Chondrocyte (in vitro differentiated cells): ENCODE measurements at places on chromosomes 5 and 9.

DNA sequence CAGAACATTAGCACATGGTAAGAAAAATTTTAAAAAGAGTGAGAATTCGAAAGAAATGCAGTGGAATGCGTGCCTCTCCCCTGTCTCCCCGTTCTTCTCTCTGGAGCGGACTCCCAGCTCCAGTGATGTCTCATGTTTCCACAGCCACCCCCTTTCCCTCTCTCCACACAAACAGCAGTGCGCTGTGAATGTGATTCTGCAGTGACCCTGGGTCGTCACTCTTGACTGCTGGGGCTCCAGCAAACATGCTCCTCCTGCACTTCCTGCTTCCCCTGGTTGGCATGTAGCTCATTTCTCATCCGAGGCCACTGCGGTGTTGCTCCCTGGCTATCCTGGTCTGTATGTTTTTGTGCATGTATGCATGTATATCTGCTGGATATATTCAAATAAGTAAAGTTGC, 13.3 kb downstream of the PHF2 start:
- DNase-seq: no peak
- no peaks in the 10 kb centered on the region for H3K27me3 ChIP-seq
- no peaks in the 10 kb centered on the region for H3K36me3 ChIP-seq
- H3K4me3 ChIP-seq: peak overlapping the region; percentile 52
- H3K4me1 ChIP-seq: peaks cover 29% of the 10 kb centered on the region

- H3K27me3 ChIP-seq: peaks cover 56% of the 10 kb centered on the region
- no peak overlapping the region for H3K4me3 ChIP-seq
- DNase-seq: no peak
Observed at GRCh38 chr9:133632806-133633680, 3.1 kb upstream of the DBH start.

- peaks cover 10% of the 10 kb centered on the region for H3K36me3 ChIP-seq
- no peaks in the 10 kb centered on the region for H3K27me3 ChIP-seq
- no peak for DNase-seq
- H3K4me3 ChIP-seq: no peak overlapping the region
- no peak overlapping the region for H3K27ac ChIP-seq
- H3K4me1 ChIP-seq: peaks cover 23% of the 10 kb centered on the region
Observed at GRCh38 chr5:151495320-151495719, 47.9 kb downstream of the SLC36A1 start.

- no peak for DNase-seq
- no peak overlapping the region for H3K4me3 ChIP-seq
- peaks cover 33% of the 10 kb centered on the region for H3K4me1 ChIP-seq
- H3K27me3 ChIP-seq: no peaks in the 10 kb centered on the region
- no peaks in the 10 kb centered on the region for H3K36me3 ChIP-seq
Observed at GRCh38 chr5:137440795-137441194, 58.3 kb downstream of the SPOCK1 start.

GRCh38 chr5:103569313-103570060, 6.9 kb upstream of the NUDT12 start:
- DNase-seq: no peak
- H3K27ac ChIP-seq: peak overlapping the region; percentile 25
- H3K4me3 ChIP-seq: no peak overlapping the region
- H3K27me3 ChIP-seq: no peaks in the 10 kb centered on the region
- peaks cover 11% of the 10 kb centered on the region for H3K4me1 ChIP-seq

DNA sequence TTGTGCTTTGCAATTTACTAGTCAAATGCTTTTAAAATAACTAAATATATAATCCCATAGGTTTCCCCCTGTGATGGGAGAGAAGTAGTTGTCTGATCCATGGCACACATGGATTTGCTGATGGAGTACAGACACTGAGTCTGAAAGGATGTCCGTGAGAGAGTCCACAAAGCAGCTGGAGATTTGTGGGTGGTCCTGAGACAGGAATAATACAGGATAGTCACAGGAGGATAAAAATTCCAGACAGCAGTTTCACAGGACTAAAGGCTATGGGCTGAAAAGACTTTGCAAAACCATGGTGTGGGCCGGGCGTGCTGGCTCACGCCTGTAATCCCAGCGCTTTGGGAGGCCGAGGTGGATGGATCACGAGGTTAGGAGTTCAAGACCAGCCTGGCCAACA, 58.7 kb upstream of the ZFR start:
- no peaks in the 10 kb centered on the region for H3K36me3 ChIP-seq
- no peak for DNase-seq
- H3K27me3 ChIP-seq: no peaks in the 10 kb centered on the region
- H3K4me3 ChIP-seq: no peak overlapping the region
- peaks cover 55% of the 10 kb centered on the region for H3K4me1 ChIP-seq

GRCh38 chr9:83671451-83671850, 36.3 kb downstream of the UBQLN1 start:
- H3K4me3 ChIP-seq: no peak overlapping the region
- peaks cover 5% of the 10 kb centered on the region for H3K4me1 ChIP-seq
- no peak overlapping the region for H3K27ac ChIP-seq
- DNase-seq: no peak
- peaks cover 21% of the 10 kb centered on the region for H3K36me3 ChIP-seq
- H3K27me3 ChIP-seq: no peaks in the 10 kb centered on the region

- no peak overlapping the region for H3K27ac ChIP-seq
- H3K4me3 ChIP-seq: no peak overlapping the region
- peaks cover 51% of the 10 kb centered on the region for H3K4me1 ChIP-seq
- H3K27me3 ChIP-seq: no peaks in the 10 kb centered on the region
- no peak for DNase-seq
Observed at GRCh38 chr9:37989701-37990100, 79.3 kb downstream of the SHB start.

DNA sequence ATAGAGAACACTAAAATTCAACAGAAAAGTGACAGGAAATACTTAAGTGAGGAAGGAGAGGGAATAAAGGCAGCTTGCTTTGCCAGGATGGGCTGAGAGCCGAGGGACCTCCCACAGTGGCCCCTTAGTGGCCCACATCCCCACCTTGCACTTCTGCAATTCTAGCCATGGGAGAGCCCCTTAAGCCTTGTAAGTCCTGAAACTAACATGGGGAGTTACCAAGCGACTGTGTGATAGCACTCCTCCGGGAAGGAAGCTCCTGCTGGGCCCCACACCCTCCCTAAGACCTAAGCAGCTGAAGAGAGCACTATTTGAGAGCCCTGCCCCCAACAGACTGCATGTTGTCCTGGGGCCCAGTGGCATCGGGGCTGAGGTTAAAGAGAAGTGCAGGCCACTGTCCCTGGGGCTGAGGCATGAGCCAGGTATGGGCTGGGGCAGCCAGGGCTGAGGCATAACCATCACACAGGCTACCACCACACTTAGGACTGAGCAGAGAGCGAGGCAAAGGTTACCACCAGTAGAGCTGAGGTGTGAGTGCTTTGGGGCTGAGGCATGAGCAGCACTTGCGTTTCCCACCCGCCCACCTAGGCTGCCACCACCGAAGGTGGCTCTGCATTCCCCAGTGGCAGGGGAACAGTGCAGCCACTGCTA, 301.8 kb upstream of the TRPC7 start:
- no peak overlapping the region for H3K4me3 ChIP-seq
- H3K27me3 ChIP-seq: peaks cover 23% of the 10 kb centered on the region
- H3K27ac ChIP-seq: no peak overlapping the region
- no peak for DNase-seq
- no peaks in the 10 kb centered on the region for H3K36me3 ChIP-seq
- no peaks in the 10 kb centered on the region for H3K4me1 ChIP-seq

DNA sequence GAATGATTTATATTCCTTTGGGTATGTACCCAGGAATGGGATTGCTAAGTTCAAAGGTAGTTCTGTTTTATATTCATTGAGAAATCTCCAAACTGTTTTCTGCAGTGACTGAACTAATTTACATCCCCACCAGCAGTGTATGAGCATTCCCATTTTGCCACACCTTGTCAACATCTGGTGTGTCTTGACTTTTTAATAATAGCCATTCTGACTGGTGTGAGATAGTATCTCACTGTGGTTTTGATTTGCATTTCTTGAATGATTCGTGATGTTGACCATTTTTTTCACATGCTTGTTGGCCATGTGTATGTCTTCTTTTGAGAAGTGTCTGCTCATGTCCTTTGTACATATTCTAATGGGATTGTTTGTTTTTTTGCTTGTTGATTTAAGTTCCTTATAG, 421.5 kb downstream of the KIAA0825 start:
- H3K27ac ChIP-seq: no peak overlapping the region
- H3K4me1 ChIP-seq: no peaks in the 10 kb centered on the region
- H3K27me3 ChIP-seq: no peaks in the 10 kb centered on the region
- no peak overlapping the region for H3K4me3 ChIP-seq
- no peaks in the 10 kb centered on the region for H3K36me3 ChIP-seq
- DNase-seq: no peak

- H3K36me3 ChIP-seq: no peaks in the 10 kb centered on the region
- no peak overlapping the region for H3K4me3 ChIP-seq
- no peaks in the 10 kb centered on the region for H3K4me1 ChIP-seq
- H3K27ac ChIP-seq: no peak overlapping the region
- DNase-seq: no peak
- peaks cover 14% of the 10 kb centered on the region for H3K27me3 ChIP-seq
Observed at GRCh38 chr5:58641533-58641932, 58.7 kb downstream of the RAB3C start.

DNA sequence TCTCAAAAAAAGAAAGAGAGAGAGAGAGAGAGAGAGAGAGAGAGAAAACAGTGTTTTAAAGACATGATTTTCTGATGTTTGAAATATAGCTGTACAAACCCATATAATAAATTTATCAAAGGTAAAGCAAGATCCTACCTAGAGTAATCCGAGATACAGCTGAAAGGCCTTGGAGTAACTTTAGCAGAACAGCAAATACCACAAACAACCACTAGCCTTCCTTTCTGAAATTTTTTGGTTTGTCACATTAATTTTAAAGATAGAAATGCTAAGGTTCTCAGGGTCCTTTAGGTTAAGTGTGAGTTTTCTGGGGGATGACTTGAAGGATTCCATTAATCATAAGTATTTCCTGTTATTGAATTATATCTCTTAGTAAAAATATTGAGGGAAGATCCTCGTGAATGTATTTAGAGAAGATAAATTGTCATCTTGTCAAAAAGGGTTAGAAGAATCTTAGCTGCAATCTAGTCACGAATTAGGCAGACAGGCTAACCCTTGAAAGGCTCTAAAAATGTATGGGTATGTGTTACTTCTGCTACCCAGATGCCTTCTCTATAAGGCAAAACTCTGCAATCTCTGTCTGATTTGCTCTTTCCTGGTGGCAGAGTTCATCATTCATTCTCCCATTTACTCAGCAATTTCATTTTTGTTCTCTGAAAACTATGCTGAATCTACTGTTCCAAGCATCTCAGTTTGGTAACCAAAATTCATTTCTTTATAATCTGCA, 27.3 kb downstream of the F2RL2 start:
- peaks cover 7% of the 10 kb centered on the region for H3K4me1 ChIP-seq
- no peaks in the 10 kb centered on the region for H3K27me3 ChIP-seq
- H3K27ac ChIP-seq: no peak overlapping the region
- no peaks in the 10 kb centered on the region for H3K36me3 ChIP-seq
- no peak overlapping the region for H3K4me3 ChIP-seq

- H3K27ac ChIP-seq: no peak overlapping the region
- H3K27me3 ChIP-seq: no peaks in the 10 kb centered on the region
- no peaks in the 10 kb centered on the region for H3K36me3 ChIP-seq
- no peak for DNase-seq
- no peak overlapping the region for H3K4me3 ChIP-seq
Observed at GRCh38 chr5:97909541-97909940, 726.5 kb upstream of the RIOK2 start.

DNA sequence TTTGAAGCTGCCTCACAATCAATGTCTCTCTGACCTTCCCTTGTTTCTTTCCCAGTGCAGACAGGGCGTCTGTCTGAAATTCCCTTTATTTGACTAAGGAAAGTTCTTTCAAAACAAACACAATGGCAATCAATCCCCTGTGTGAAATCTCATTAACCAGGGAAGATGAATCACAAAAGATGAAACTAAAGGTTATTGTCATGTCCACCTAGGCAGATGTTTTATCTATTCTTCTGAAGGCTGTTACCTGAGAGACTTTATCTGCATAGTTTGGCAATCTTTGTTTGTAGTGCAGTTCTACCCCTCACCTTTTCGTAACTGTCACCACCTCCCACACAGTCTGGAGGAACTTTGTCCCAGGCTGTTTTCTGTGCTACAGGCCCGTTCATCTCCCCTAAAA, 217.5 kb upstream of the RIOK2 start:
- H3K27me3 ChIP-seq: peaks cover 5% of the 10 kb centered on the region
- no peak for DNase-seq
- H3K36me3 ChIP-seq: peaks cover 2% of the 10 kb centered on the region
- H3K27ac ChIP-seq: no peak overlapping the region
- H3K4me1 ChIP-seq: no peaks in the 10 kb centered on the region
